ENCODE measurements at places on chromosomes 5 and 9. TPM values are rescaled to one million over a fixed set of nuclear protein-coding genes. Genes with fewer than 3 reads are reported as not detected.
A peak's percentile ranks its signal among the peaks of the same experiment; 100 is the strongest.

DNA sequence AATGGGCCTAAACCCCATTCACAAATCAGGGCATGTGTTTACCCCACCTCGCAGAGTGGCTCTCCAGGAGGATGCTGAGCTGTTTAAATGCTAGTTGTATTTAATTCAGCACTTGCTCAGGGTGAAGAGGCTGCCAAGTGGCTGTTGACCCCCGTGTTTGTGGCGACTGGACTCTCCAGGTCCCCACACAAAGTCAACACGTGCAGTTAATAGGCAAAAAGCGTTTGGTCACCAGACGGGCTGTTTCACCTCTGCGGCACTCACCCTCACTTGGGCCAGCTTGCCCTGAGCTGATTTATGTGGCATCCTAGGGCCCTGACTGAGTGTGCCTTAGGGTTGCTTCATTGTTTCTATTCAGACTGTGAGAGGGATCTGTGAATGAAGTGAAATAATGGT is 152.3 kb downstream of the GAS1 start:
- no peak overlapping the region for H3K4me3 ChIP-seq
- DNase-seq: no peak
- no peak overlapping the region for H3K27ac ChIP-seq
- no peaks in the 10 kb centered on the region for H3K36me3 ChIP-seq
- H3K4me1 ChIP-seq: no peaks in the 10 kb centered on the region
- peaks cover 3% of the 10 kb centered on the region for H3K27me3 ChIP-seq

DNA sequence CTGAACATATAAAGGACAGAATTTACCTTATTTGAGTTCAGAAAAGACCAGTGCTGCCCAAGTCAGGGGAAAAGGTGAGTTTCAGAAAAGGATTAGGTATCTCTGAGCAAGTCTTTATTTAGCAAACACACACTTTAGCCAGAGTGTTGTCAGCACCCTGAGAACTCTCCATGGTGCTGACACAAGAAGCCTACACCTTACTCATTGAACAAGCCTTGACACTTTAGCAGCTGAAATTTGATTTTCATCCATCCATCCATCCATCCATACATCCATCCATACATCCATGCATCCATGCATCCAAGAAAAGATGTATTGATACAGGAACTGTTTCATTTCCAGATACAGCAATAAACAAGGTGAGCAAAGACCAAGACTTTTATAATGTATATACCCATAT is 311.2 kb downstream of the TRIM32 start:
- no peaks in the 10 kb centered on the region for H3K4me1 ChIP-seq
- DNase-seq: peak; percentile 4
- H3K27ac ChIP-seq: no peak overlapping the region
- no peak overlapping the region for H3K4me3 ChIP-seq
- H3K36me3 ChIP-seq: no peaks in the 10 kb centered on the region

DNA sequence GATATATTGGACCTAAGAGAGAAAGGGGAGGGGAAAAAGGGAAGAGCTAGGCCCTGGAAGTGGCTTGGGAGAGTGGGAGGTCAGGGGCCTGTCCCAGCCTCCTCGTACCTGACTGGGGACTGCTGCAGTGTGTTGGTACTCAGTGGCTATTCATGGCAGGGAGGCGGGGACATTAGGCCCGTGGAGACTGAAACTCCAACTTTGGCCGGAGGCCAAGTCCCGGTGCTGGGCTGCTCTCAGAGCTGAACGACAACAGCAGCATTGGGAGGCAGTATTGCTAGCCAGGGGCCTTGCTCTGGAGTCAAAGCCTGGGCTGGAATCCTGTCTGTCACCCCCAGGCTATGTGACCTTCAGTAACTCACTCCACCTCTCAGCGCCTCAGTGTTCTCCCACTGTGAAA is 37.8 kb downstream of the NEURL1B start:
- no peaks in the 10 kb centered on the region for H3K4me1 ChIP-seq
- no peaks in the 10 kb centered on the region for H3K36me3 ChIP-seq
- H3K27ac ChIP-seq: no peak overlapping the region
- no peak for DNase-seq
- peaks cover 4% of the 10 kb centered on the region for H3K27me3 ChIP-seq
- no peak overlapping the region for H3K4me3 ChIP-seq

The TRIM36 gene
- total RNA-seq: not detected

DNA sequence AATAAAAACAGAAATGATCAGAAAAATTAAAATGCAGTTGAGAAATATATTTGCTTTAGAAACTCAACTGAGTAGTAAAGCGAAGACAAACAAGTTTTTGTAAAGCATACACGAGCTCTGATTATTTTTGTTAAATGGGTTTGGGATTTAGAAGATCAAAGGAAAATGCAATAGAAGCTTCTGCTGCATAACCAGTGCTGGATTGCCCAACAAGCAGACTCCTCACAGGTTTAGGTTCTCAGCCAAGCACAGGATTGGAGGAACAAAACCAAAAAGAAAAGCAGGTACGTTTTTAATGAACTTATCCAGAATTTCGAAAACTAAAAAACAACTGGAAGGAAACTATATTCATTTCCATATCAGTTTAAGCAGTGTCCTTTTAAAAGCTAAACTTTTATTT is 423.8 kb downstream of the TMEM161B start:
- no peaks in the 10 kb centered on the region for H3K4me1 ChIP-seq
- no peak overlapping the region for H3K27ac ChIP-seq

GRCh38 chr9:116030517-116030916 is 123.1 kb upstream of the PAPPA start:
- H3K27ac ChIP-seq: no peak overlapping the region
- H3K27me3 ChIP-seq: no peaks in the 10 kb centered on the region
- H3K4me3 ChIP-seq: no peak overlapping the region
- H3K4me1 ChIP-seq: no peaks in the 10 kb centered on the region
- no peak for DNase-seq

The AGXT2 gene
- not detected for total RNA-seq

- H3K27me3 ChIP-seq: peaks cover 6% of the 10 kb centered on the region
- no peak overlapping the region for H3K4me3 ChIP-seq
- no peaks in the 10 kb centered on the region for H3K36me3 ChIP-seq
- H3K4me1 ChIP-seq: peaks cover 8% of the 10 kb centered on the region
- H3K27ac ChIP-seq: no peak overlapping the region
Observed at GRCh38 chr5:1171340-1171941, 30.0 kb upstream of the SLC6A19 start.

DNA sequence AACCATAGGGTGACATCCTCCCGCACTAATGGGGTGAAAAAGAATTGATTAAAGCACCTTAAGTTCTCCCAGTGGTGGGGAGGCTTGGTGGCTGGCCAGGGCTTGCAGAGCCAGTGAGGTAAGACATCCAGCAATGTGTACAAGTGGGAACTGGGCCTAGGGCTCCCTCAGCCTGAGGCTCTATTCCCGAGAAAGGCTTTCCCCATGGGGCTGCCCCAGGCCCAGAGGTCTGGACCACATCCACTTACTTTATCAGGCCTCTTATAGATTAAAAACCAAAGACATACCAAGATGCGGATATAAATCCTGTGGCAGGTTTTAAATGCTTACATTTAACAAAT is 35.3 kb downstream of the C5orf15 start:
- no peak overlapping the region for H3K4me3 ChIP-seq
- H3K4me1 ChIP-seq: peaks cover 58% of the 10 kb centered on the region

GRCh38 chr5:129216001-129216400 is 121.5 kb downstream of the ISOC1 start:
- H3K4me3 ChIP-seq: no peak overlapping the region
- no peaks in the 10 kb centered on the region for H3K27me3 ChIP-seq
- no peak overlapping the region for H3K27ac ChIP-seq

DNA sequence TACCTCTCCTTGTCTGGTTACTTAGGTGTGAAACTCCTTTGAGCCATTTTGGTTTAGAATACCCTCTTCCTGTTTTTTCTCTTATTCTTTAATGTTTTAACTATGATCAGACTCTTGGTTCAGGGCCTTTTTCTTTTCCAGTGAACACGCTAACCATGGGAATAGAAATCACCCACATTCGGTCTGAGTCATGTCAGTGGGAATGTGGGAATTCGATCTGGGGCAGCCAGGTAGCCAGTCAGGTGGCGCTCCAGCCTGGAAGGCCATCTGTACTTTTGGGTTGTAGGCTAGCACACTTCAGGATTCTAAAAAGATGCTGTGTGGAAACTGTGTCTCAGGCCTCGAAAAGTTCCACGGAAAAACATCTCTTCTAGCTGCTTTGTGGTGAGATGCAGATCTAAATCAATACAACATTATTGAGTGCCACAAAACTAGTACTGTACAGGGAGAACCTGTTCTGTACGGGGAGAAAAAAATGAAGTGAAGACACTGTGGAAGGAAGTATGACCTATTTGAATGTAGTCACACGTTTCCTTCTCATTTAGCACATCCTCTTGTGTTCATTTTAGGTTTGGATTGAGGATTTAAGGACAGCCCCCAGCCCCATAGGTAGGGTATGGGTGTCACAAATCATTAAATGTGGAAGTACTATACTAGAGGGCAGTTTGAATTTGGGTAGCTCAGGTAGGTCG is 36.4 kb downstream of the SNX30 start:
- no peaks in the 10 kb centered on the region for H3K36me3 ChIP-seq
- no peak overlapping the region for H3K4me3 ChIP-seq
- no peak overlapping the region for H3K27ac ChIP-seq
- DNase-seq: no peak
- H3K4me1 ChIP-seq: peaks cover 10% of the 10 kb centered on the region

DNA sequence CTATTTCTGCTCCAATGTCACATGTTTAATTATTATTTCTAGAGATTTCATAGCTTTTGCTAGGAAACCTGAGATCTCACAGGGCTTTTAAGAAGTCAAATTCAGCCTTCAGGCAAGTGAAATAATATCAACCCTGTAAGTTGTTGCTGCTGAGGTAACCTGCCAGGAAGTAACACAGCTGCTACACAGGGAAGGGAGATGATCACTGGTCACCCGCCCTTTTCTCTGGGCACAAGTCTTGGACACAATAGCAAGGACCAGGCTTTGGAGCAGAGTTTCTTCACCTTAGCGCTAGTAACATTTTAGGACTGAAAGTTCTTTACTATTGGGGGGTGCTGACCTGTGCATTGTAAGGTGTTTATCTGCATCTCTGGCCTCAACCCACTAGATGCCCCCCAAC is 50.1 kb downstream of the PTTG1 start:
- H3K27me3 ChIP-seq: no peaks in the 10 kb centered on the region
- peak overlapping the region; percentile 56 for H3K27ac ChIP-seq
- peak overlapping the region; percentile 88 for H3K4me3 ChIP-seq

The IFNA21 gene
- total RNA-seq: not detected

The LCN9 gene
- not detected for total RNA-seq

The IRX4 gene
- not detected for total RNA-seq

- no peaks in the 10 kb centered on the region for H3K4me1 ChIP-seq
- H3K27ac ChIP-seq: no peak overlapping the region
- no peak overlapping the region for H3K4me3 ChIP-seq
- H3K36me3 ChIP-seq: no peaks in the 10 kb centered on the region
Observed at GRCh38 chr5:146580237-146580636, 64.2 kb upstream of the GPR151 start.

GRCh38 chr5:179406031-179406961 is 61.0 kb upstream of the ADAMTS2 start:
- no peak overlapping the region for H3K27ac ChIP-seq
- no peaks in the 10 kb centered on the region for H3K36me3 ChIP-seq
- H3K4me3 ChIP-seq: no peak overlapping the region

- no peaks in the 10 kb centered on the region for H3K4me1 ChIP-seq
- DNase-seq: no peak
- H3K4me3 ChIP-seq: no peak overlapping the region
- no peaks in the 10 kb centered on the region for H3K36me3 ChIP-seq
Observed at GRCh38 chr5:22643356-22643755, 209.8 kb downstream of the CDH12 start.

The TMEM252 gene
- total RNA-seq: not detected

DNA sequence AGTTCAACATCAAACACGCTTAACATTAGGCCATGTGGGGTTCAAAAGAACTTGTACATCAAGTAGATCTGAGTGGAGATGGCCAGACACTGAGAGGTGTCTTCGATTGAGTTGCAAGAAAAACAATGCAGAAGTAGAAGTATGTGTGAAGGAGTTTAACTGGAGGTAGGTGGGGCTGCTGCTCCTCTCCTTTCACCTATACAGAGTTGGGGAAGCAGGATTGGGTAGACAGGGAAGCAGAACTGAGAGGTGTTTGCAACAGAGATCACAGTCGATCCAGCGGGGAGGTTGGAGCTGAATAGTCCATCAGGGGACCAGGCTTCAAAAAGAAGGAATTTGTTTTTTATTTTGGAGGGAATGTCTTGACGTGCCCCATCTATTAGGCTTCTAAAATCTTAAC is 61.7 kb upstream of the SLC27A6 start:
- no peak for DNase-seq
- no peak overlapping the region for H3K4me3 ChIP-seq
- H3K27ac ChIP-seq: no peak overlapping the region
- peaks cover 4% of the 10 kb centered on the region for H3K27me3 ChIP-seq
- H3K36me3 ChIP-seq: no peaks in the 10 kb centered on the region

DNA sequence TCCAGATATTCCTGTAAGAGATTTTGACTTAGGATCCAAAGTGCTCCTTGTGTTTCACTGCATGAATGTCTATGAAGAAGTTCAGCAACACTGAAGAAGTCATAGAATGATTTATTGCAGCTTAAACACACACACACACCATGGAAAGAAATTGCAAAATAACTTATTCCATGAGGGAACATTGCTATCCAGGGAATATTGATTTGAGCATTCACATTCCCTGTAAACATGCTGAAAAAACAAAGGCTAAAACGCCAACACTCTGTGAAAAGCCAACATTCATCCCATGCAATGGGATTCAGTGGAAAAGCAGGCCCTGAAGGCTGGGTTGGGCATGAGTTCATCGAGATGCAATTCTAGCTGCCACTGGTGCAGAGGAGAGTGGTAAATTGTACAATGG is 109.6 kb upstream of the CXCL14 start:
- no peak for DNase-seq
- H3K27ac ChIP-seq: no peak overlapping the region
- no peak overlapping the region for H3K4me3 ChIP-seq
- no peaks in the 10 kb centered on the region for H3K36me3 ChIP-seq

DNA sequence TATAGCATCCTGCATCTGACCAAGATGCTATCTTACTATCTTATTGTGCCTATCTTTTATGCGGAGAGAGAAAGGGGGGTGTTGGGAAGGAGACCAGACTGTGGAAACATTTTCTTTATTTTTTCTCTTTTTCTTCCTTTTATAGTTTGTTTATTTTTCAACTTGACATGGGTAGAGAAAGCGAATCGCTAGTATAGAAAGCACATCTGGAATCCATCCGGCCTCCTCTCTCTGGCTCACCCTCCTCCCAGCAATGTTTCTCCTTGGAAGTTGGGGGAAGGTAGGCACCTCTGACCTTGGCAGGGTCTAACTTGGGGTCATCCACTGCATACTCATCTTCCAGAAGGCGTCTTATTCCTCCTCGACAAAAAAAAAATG is 3.9 kb downstream of the S1PR3 start:
- no peak overlapping the region for H3K27ac ChIP-seq
- H3K36me3 ChIP-seq: no peaks in the 10 kb centered on the region
- no peak for DNase-seq

The C5orf63 gene
- 12.0 TPM for total RNA-seq

Data from activated CD4-positive, alpha-beta T cell treated with anti-CD3 and anti-CD28 coated beads for 36 hours (primary cell).